ENCODE measurements at places on chromosomes 2 and 18.

- DNase-seq: no peak
These were observed 124.8 kb upstream of the COL5A2 start for GRCh38 chr2:189304360-189304759.

DNA sequence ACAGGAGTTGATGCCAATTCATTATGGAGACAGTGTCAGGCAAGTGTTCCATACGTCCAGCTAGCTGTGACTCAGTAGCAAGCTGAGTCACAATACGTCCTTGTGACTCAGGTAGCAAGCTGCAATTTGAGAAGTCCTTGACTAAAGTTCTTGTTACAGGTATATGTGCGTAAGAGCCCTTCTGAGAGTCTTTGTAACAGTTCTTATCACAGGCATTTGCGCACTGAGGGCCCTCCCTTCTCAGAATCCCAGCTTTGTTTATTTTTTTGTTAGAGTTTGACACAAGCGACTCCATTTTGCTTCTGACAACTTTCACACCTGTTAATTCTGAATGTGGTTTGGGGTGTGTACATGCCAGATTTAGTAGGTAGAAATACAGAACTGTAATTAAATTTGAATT lies 20.1 kb upstream of the ACMSD start:
- DNase-seq: no peak

- no peak for DNase-seq
These were observed 103.4 kb upstream of the RASGRP3 start for GRCh38 chr2:33372940-33373553.

- DNase-seq: no peak
These were observed 40.3 kb downstream of the EML6 start for GRCh38 chr2:54763636-54764291.

GRCh38 chr18:78999939-79000338 lies 20.3 kb downstream of the SALL3 start:
- DNase-seq: no peak

- DNase-seq: no peak
These were observed 92.1 kb downstream of the RPRM start for GRCh38 chr2:153386481-153386897.

DNA sequence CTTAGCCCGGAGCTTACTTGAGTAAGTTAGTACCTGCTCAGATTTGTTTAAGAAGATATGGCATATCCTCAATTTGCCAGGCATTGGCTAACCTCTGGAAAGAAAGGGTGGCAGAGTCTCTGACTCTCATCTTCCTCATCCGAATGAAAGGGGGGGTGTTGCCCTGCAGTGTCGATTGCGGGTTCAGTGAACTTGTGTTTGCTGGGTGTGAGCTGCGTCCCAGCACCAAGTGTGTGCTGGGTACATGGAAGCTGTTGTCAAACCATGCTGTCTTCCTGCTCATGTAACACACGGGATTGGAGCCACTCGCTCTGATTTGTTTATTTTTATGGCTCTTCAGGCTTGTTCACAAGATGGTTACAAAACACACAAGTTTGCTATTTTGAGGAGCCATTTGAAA lies 171.4 kb upstream of the PXDN start:
- DNase-seq: no peak

GRCh38 chr2:164642946-164643555 lies 21.8 kb upstream of the GRB14 start:
- peak; percentile 63 for DNase-seq

GRCh38 chr2:70247364-70248180 lies 856 bp downstream of the TIA1 start:
- no peak for DNase-seq

Data from left lobe of liver (tissue), 2 donors.